IMR-90 (cell line): ENCODE measurements at places on chromosomes 1 and 21. TPM values are rescaled to one million over a fixed set of nuclear protein-coding genes. Genes with fewer than 3 reads are reported as not detected.

Gene KIF17
- total RNA-seq: 4.5 and 4.7 TPM in 2 replicates

Gene SORT1
- total RNA-seq: 16.7 and 18.9 TPM in 2 replicates

Gene C1orf226
- total RNA-seq: under 0.01 TPM in 1 of 2 replicates, not detected in the other

Gene HES2
- not detected in 2 replicates for total RNA-seq

Gene ADAMTS4
- 0.28 and 0.72 TPM in 2 replicates for total RNA-seq

Gene HOOK1
- not detected in 2 replicates for total RNA-seq

Gene SLAMF8
- total RNA-seq: not detected in 2 replicates

Gene CADM3
- not detected in 2 replicates for total RNA-seq

DNA sequence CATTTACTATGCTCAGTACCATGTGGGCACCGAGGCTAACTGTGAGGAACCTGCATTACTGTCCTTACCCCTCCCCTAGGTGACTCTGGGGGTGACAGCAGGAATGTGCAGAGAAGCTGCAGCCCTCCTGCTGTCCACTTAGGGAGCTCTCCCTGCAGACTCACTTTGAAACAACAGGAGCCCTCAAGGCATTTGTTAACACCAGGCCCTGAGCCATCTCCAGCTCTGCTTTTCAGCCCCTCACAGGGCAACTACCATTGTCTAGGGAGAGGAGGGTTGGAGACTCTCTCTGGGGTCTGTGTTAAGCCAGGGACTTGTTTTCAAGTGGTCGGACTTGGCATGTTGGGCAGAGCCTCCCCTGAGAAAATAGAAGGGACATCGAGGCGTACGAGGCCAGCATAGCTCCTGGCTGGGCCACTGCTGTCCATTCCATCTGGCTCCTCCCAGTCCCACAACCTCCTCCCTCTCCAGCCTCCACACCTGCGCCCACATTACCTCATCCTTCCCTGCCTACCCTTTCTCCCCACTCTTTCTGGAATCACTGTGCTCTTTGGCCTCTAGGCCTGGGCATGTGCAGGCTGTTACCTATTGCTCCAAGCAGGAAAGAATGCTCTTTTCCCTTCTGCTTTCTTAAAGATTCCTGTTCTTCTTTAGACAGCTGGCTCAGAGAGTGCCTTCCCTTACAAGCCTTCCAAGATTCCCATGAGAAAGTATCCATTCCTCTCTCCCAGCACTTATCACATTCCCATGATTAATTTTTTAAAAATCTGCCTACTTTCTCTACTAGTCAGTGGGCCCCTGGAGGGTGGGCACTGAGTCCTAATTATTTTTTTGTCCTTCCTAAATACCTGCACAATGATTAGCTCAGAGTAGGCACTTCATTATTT lies 102.7 kb upstream of the GCLM start:
- H3K27ac ChIP-seq: no peak overlapping the region
- H3K4me1 ChIP-seq: peaks cover 5% of the 10 kb centered on the region; the same call in 1 of the 2 replicates
- DNase-seq: peak; percentile 24
- no peaks in the 10 kb centered on the region; the same call in 1 of the 2 replicates for H3K27me3 ChIP-seq

GRCh38 chr1:72284348-72285073 lies 2.2 kb upstream of the NEGR1 start:
- H3K27me3 ChIP-seq: no peaks in the 10 kb centered on the region
- peak overlapping the region; percentile 58 for H3K4me3 ChIP-seq
- H3K27ac ChIP-seq: peak overlapping the region; percentile 87

DNA sequence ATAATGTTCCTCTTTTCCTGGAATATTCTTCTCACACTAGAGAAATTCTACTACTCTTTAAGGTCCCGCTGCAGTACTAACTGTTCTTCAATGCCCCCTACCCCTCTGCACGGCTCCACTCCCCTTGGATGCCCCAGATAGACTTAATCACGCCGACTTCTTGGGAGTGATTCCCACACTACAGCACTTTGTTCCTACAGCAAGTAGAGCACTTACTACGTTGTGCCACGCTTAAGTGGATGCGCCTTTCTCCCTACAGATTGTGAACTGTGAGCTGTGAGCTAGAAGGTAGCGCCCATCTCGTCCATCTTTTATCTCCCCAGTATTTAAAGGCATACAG lies 2.2 kb downstream of the ZNF436 start:
- H3K4me3 ChIP-seq: peak overlapping the region; percentile 62
- H3K36me3 ChIP-seq: peaks cover 27% of the 10 kb centered on the region
- H3K27ac ChIP-seq: peak overlapping the region; percentile 75; the same call in 1 of the 2 replicates
- DNase-seq: no peak
- H3K4me1 ChIP-seq: peaks cover 15% of the 10 kb centered on the region

GRCh38 chr1:17141441-17142197 lies 22.4 kb upstream of the PADI2 start:
- peaks cover 10% of the 10 kb centered on the region for H3K27me3 ChIP-seq
- no peak overlapping the region for H3K4me3 ChIP-seq
- no peaks in the 10 kb centered on the region for H3K36me3 ChIP-seq
- H3K4me1 ChIP-seq: no peaks in the 10 kb centered on the region
- no peak overlapping the region for H3K27ac ChIP-seq
- DNase-seq: no peak

- no peak for DNase-seq
- H3K27me3 ChIP-seq: no peaks in the 10 kb centered on the region
- H3K36me3 ChIP-seq: peaks cover 15% of the 10 kb centered on the region
- H3K27ac ChIP-seq: no peak overlapping the region
- no peak overlapping the region for H3K4me3 ChIP-seq
Measured at GRCh38 chr21:45534636-45535331, 7.5 kb downstream of the SLC19A1 start.

DNA sequence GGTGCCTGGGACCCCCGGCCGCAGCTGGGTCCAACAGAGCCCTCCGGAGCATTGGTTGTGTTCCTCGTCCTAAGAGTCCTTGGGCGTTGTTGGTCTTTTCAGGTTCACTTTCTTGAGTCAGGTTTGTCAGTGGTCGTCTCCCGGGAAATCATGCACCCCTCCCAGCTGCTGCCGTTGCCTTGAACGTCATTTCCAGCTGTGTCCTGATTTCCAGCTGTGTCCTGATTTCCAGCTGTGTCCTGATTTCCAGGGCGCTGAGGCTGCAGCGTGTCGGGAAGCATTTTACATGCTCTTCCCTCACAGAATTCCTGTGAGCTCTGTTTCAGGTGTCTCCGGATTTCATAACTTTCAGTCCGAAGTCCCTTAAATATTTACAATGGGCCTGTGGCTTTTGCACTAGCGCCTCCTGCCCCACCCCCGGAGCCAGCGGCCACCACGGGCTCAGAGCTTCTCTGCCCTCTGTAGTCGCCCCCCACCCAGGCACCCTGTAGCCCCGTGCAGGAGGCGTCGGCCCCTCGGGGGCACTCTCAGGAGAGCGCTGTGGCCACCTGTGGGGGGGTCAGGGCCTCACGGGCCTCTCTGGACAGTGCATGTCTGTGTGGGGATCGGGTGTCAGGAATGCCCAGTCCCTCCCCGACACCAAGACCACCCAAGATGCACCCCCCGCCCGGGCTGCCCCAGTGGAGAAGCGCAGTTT lies 66.7 kb downstream of the COL18A1 start:
- DNase-seq: peak; percentile 77
- peak overlapping the region; percentile 67 for H3K27ac ChIP-seq
- H3K4me3 ChIP-seq: no peak overlapping the region
- no peaks in the 10 kb centered on the region for H3K27me3 ChIP-seq
- peaks cover 32% of the 10 kb centered on the region for H3K4me1 ChIP-seq

DNA sequence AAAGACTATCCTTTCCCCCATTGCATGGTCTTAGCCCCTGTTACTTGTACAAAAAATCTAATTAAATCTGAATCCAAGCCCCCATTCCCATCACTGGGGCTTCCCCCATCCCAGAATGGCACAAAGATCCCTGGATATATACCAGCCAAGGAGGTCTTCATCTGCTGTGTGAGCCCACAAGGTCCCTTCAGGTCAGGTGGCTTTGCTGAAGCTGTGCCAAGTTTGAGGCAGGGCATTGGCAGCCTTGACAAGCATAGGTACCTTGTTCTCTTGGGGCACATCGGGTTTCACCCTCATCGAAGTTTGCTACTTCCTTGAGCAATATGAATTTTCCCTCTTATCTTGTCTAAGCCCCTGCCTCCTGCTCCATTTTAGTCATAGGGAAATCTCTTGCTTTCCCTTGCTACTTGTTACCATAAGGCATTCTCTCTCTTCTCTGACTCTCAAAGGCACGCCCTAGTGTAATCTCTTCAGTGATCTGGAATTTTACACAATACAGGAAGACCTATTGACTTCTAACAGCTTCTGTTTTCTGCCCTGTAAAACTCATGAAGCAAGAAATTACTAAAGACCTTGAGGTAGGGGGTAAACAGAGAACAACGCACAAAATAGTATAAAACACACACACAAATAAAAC lies 71.4 kb upstream of the COG2 start:
- H3K36me3 ChIP-seq: no peaks in the 10 kb centered on the region
- no peak overlapping the region for H3K27ac ChIP-seq
- H3K4me3 ChIP-seq: no peak overlapping the region
- H3K27me3 ChIP-seq: no peaks in the 10 kb centered on the region

DNA sequence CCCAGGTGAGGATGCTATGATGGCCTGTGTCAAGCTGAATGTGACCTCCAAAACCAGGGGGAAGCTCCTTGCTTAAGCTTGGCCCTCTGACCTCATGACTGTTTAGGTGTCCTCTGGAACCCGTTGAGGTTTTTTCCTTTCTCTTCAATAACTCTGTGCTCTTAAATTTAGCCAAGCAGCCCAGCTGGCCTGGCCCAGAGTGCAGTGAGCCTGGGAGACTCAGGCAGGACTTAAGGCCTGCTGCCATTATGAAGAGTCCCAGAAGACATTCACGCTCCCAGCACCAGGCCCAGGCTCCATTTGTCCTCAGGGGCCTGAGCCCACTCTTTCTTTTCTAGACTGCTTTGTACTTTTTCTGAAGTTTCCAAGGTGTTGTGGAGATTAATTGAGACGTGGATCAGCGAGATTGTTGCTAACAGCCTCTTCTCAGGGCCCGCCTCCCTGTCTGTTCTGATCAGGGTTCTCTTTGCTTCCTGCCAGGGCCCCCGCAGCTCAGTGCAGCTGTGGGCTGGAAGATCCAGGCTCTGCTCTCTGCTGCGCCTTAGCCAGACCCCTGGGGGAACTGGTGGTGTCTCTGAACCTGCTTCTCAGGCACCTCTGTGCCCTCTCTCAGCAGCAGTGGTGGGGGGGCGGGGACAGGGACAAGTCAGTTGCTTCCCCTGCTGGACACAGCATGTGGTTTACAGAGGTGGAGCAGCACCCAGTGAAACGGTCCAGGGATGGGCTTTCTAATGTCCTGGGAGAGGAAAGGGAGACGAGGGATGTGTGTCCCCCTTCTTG lies 124.2 kb downstream of the GRIK3 start:
- H3K36me3 ChIP-seq: no peaks in the 10 kb centered on the region
- no peak for DNase-seq
- no peak overlapping the region for H3K4me3 ChIP-seq
- H3K4me1 ChIP-seq: no peaks in the 10 kb centered on the region
- H3K27ac ChIP-seq: no peak overlapping the region

DNA sequence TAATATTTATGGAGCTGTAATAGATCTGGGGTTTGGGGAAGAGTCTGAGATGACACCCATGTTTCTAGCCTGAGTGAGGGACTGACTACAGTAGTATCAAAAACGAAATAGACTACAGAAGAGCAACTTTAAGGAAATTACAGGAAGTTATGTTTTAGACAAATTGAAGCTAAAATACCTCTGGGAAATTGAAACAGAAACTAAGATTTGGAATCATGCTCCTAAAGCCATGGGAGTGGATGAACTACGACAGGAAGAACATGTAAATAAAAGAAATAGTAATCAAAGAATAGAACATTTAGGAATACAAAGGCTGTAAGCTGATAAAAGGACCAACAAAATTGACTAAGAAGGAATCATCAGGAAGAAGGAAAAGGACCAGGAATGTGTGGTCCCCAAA lies 68.9 kb downstream of the KIAA0319L start:
- H3K4me1 ChIP-seq: peaks cover 1% of the 10 kb centered on the region; the same call in 1 of the 2 replicates
- H3K4me3 ChIP-seq: no peak overlapping the region
- peak; percentile 3 for DNase-seq
- no peaks in the 10 kb centered on the region for H3K36me3 ChIP-seq
- H3K27ac ChIP-seq: no peak overlapping the region

- H3K36me3 ChIP-seq: no peaks in the 10 kb centered on the region
- peak; percentile 95 for DNase-seq
- no peaks in the 10 kb centered on the region; the same call in 1 of the 2 replicates for H3K4me1 ChIP-seq
- no peak overlapping the region for H3K4me3 ChIP-seq
- peaks cover 26% of the 10 kb centered on the region for H3K27me3 ChIP-seq
Measured at GRCh38 chr1:46401964-46402626, 8.0 kb downstream of the FAAH start.

DNA sequence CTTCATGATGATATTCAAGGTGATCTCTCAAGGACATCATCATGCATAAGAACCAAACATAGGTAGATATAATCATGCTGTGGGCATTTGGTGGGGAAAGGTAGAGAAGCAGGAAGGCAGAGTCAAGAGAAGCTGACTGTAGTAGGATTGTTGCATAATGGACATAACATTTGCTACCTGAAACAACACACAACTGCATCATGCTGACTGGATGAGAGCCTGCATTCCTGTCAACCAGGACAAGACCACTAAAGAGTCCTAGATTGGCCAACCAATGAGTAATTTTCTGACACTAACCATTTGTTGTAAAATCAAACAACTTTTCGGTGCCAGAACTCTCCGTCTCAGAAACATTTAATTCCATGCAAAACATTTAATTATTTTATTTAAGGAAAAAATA lies 377.2 kb downstream of the PLPP3 start:
- 0 out of 2 replicates have a peak, but pooled peaks cover 2% of the 10 kb centered on the region for H3K4me1 ChIP-seq
- no peaks in the 10 kb centered on the region for H3K27me3 ChIP-seq
- no peak overlapping the region for H3K4me3 ChIP-seq
- no peaks in the 10 kb centered on the region for H3K36me3 ChIP-seq
- no peak overlapping the region for H3K27ac ChIP-seq

DNA sequence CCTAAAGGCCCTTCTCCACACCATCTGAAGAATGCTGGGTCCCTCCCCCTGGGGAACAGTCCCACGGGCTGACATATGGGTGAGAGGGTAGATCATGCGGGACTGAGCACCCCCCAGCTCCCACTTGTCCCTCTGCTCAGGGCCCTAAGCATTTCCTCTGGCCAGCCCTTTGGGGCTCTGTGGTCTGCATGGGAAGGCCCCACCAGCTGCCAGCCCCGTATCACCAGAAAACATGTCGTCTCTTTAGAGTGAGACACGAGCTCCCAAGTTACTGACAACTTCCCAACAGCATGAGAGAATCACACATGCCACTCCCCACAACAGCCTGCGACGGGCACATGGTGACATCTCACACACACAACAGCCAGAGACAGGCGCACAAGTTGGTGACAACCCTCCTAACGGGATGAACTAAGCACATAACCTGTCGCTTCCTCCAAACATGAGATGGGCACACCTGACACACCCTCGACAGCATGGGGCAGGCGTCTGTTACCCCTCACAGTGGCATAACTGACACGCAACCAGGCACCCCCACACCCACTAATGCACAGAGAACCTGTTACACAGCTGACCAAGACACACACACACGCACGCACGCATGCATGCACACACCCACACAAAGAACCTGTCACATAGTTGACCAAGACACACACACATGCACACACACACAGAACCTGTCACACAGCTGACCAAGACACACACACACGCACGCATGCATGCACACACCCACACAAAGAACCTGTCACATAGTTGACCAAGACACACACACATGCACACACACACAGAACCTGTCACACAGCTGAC lies 41.2 kb downstream of the AHDC1 start:
- peaks cover 6% of the 10 kb centered on the region for H3K36me3 ChIP-seq
- H3K27ac ChIP-seq: no peak overlapping the region
- H3K4me3 ChIP-seq: no peak overlapping the region
- H3K4me1 ChIP-seq: peaks cover 50% of the 10 kb centered on the region
- no peak for DNase-seq
